ENCODE measurements at places on chromosomes 2 and 18.

DNA sequence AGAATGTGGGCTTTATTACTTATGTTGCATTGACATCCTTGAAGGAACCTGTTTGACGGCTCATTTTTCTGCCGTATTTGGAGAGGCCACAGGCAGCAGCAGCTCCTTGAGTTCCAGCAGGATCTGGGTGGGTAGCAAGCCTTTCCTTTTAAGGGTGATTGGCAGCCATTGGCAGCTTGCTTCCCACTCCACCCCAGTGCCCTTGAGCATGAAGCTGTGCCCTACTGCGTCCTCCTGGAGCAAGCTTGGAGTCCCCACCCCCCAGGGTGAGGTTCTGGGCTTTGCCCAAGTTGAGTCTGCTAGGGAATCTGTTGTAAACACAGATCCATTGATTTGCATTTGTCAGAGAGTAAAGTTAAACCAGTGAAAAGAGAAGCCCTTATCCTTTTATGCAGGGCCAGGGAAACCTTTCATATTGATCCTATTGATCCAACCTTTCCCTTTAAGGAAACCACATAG is 9.2 kb downstream of the ONECUT2 start:
- DNase-seq: no peak

GRCh38 chr2:39127973-39128372 is 7.1 kb upstream of the SOS1 start:
- DNase-seq: peak; percentile 99

DNA sequence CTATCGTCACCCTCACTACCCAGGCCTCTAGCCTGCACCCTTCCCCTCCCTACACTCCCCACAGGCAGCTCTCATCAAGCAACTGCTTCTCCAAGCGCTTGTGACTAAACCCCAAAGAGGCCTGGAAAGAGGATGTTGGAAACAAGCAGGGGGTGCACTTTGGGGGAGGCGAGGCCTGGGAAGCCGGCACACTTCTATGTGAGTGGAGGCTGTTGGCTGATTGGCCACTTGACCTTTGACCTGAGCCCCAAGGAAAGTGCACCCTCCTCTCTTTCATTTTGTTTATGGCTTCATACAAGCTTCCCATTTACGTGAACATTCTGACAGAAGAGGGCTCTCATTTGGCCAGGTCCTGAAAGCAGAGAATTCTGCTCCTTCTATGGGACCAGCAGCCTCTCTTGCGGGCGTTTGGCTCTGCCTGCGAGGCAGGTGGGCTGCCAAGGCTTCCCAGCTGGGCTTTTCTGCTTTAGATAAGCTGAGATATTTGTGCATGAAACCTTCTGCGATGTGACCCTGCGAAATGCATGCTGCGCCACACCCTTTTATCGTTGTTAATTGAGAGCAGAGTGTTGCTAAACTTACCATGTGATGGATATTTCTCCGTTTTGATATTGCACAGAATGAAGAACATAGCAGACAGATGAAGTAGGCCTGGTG is 134.8 kb upstream of the NCK2 start:
- DNase-seq: no peak

DNA sequence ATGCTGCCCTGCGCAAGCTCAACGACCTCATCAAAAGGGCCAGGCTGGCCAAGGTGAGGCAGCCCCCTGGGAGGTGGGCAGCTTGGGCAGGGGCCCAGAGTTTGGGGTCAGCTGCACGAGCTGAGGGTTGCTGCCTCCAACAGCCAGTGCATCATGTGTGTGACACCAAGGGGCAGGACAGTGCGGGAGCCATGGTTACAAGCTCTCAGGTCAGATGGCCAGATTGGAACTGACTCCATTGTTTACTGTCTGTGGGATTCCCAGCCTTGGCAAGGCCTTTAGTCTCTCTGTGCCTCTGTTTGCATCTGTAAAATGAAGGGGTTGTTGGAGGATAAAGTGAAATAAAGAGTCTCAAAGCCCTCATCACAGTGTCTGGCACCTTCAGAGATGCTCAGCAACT is 26.9 kb downstream of the EHD3 start:
- no peak for DNase-seq

- DNase-seq: no peak
Measured at GRCh38 chr18:74064510-74064909, 83.1 kb downstream of the FBXO15 start.
